Central memory CD8-positive, alpha-beta T cell (primary cell): ENCODE measurements at places on chromosomes 2 and 18.

DNA sequence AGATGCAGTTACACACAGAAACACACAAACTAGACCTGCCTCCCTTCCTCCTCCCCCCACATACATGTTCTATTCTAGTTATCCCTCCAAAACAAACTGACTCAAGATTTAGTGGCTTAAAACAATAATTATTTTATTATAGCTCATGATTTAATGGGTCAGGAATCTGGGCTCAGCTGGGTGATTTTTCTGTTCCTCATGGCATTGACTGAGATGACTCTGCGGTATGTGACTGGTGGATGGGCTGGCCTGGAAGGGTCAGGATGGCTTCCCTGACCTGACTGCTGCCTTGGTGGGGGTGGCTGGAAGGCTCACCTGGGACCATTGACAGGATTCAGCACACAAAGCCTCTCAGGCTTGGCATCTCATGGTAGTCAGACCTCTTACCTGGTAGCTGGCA, 33.7 kb upstream of the NTSR2 start:
- DNase-seq = no peak

DNA sequence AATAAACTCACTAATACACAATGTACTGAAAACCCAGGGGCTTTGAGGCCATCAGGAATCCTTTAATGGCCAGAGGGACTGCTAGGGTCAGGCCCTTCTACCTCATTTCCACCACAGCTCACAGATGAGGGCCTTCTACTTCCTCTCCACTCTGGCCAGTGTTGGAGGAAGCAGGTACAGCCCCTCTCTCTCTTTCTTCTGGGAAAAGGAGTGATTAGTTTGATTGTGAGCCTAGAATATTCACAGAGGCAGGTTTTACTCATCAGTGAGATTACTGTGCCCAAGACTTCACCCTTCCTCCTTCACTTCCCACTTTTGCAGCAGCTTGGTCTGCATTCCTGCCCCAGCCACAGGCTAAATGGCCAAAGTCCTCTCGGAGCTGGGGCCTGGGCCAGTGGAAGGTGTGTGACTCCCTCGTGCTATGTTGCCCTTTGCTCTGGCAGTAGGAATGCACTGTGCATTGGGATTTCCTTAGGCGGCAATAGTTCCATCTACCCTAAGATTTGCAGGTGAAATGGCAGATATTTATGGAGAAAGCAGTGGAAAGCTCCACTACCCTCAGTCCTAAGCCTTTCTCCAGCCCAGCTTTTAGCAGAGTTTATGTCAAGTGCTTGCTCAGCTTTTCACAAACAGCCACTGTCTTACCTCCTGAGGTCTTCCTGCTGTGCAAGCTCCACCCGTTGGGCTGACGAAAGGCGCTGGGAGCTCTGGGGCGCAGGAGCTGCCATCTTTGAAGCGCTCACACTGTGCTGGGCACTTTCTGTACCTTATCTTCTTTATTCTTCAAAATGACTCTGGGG, 36.2 kb upstream of the YES1 start:
- DNase-seq = no peak

- no peak for DNase-seq
These were observed 119.3 kb upstream of the NDUFV2 start for GRCh38 chr18:8983195-8983594.

- no peak for DNase-seq
These were observed 160.3 kb upstream of the FSIP2 start for GRCh38 chr2:185578322-185578721.

DNA sequence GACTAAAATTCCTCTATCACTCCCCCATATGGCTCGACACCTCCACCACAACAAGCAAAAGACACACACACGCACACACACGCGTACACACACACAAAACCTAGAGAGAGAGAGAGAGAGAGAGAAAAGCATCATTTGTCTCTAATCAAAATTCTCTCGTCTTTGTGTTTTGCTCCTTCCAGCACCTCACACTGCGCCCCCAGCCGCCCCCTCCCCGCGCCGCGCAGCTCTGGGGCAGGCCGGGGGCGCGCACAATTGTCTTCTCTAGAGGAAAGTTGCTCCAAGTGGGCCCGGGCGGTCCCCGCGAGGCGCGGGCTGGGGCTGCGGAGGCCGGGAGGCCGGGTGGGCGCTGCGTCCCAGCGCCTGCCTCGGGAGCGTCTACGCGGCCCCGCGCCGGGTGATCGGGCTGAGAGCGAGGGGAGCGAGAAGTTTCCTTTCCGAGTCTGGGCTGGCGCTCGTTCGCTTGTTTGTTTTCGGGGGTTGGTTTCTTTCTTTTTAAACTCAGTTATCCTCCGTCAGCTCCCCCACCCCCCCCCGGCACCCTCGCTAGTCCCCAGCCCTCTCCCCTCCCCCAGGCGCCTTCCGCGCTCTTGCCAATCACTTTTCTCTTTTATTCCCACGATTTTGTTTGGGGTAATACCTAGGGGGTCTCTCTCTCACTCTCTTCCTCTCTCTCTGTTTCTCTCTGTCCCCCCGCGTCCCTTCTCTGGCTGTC, 4.1 kb downstream of the ZEB2 start:
- no peak for DNase-seq

DNA sequence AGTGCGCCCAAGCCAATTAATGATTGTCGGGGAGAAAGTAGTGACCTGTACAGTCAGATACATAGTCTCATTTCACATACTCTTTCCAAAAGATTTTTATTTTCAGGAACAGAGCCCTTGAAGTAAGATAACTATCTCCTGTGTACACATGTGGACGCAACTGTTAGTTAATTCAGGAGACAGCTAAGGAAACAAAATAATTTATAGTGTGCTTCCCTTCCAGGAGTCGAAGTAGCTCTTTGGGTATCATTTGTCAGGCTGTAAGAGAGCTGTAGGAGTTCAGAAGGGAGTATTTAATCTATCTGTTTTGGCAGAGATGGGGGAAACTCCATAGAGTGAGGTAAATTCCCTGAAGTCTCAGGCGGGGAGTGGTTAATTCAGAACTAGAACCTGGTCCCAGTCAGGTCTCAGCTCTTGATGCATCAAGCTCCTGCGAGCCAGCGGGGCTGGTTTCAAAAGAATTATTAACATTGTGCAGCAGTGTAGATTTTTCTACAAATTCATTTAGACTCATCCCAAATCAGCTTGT, 63.0 kb downstream of the MAPK4 start:
- no peak for DNase-seq

DNA sequence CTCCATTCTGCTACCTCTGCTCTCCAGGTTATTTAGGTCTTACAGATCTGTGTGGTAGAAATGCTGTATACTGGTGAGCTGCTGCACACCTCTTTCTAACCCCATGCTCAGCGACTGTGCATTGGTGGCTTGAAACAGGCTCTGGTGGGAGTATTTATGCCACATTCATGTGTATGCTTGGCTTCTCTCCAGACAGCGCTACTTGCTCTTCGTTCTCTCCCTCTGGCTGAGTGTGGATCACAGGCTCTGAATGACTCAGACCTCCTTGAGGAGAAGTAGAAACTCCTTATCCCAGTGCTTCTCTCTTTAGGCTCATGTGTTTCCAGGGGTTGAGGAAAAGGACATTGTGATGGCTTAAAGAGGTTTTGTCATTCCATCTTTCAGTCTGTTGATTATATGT, 54.9 kb downstream of the FHOD3 start:
- DNase-seq = no peak

DNA sequence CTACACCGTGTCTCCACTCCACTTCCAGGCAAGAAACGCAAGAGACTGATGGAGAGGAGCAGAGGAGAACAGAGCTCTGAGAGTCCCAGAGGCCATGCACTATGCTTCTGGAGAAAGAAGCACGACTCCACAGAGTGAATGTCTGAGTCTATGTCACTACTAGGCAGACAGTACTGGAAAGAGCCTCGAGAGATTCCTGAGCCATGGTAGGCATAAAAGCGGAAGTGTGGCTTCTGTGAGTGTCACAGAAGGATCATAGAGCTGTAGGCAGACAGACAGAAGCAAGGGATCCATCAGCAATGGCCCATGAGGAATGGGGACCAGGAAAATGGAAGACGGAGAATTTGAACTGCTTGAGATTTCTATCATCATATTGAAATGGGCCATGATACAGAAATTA, 542.6 kb downstream of the ZEB2 start:
- DNase-seq = no peak

GRCh38 chr2:54629390-54629789, 94.1 kb upstream of the EML6 start:
- DNase-seq = no peak

- DNase-seq = no peak
These were observed 28.0 kb downstream of the SERPINB11 start for GRCh38 chr18:63730773-63731172.

GRCh38 chr2:137047369-137047768, 282.0 kb downstream of the THSD7B start:
- DNase-seq = no peak

DNA sequence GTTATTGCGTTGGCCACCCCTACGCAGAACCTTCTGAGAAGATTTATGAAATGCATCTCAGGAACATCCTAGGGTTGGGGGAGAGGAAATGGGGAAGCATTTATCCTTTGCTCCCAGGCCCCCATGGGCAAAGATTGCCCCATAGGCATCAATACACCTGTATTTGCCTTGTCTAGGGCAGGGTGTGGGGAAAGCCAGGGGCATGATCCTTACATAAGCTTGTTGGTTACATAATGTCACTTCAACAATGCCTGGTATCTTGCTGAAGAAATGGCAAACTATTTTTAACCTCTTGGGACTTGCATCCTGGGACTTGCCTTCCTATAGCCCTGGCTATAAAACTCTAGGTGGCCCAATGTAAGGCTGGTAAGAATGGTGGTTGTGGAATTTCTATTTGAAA, 53.9 kb upstream of the SPRED2 start:
- no peak for DNase-seq

GRCh38 chr2:227785293-227785692, 28.3 kb upstream of the CCL20 start:
- DNase-seq = no peak

DNA sequence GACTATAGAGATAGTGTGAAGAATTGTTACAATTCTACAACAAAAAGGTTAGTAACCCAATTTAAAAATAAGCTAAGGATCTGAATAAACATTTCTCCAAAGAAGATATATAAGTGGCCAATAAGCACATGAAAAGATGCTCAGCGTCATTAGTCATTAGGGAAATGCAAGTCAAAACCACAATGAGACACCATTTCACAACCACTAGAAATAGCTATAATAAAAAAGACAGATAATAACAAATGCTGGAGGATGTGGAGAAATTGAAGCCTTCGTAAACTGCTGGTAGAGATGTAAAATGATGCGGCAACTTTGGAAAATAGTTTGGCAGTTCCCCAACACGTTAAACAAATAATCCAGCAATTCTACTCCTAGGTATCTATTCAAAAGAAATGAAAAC, 366.5 kb upstream of the POU3F3 start:
- DNase-seq = no peak

GRCh38 chr2:84559838-84560237, 43.5 kb downstream of the DNAH6 start:
- DNase-seq = no peak

GRCh38 chr18:58887613-58887963, 22.9 kb downstream of the ZNF532 start:
- no peak for DNase-seq

DNA sequence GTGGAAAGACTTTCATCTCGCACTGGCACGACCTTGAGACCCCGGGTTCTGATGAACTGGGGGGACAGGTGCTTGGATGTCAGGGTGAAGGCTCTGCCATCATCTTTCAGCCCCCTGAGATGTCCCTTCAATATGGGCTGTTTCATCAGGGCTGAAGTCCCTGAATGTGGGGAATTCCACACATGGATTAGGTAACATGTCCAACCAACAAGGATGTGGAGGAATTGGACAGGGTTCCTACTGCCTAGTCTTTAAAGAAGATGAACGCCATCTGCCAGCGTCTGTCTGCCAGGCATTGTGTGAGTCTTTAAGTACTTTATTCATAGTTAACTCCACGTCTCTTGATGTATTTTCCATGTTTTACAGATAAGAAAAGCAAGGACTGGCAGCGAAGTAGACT, 5.9 kb upstream of the GRHL1 start:
- no peak for DNase-seq

DNA sequence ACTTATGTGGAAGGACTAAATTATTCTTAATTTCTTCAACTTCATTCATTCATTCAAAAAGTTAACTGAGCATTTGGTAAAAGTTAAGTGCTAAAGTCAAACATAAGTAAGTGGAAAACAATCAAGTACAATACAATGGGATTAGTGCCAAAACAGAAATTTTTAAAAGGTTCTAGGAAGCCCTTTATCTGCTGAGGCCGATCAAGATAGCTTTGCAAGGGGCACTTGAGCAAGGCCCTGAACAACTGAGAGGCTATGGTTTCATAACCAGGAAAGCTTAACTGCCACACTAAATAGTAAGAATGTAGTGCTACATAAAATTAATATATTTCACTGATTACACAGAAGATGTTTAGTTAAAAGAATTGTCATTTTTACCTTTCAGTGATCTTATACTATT, 76.5 kb downstream of the NOL10 start:
- no peak for DNase-seq

DNA sequence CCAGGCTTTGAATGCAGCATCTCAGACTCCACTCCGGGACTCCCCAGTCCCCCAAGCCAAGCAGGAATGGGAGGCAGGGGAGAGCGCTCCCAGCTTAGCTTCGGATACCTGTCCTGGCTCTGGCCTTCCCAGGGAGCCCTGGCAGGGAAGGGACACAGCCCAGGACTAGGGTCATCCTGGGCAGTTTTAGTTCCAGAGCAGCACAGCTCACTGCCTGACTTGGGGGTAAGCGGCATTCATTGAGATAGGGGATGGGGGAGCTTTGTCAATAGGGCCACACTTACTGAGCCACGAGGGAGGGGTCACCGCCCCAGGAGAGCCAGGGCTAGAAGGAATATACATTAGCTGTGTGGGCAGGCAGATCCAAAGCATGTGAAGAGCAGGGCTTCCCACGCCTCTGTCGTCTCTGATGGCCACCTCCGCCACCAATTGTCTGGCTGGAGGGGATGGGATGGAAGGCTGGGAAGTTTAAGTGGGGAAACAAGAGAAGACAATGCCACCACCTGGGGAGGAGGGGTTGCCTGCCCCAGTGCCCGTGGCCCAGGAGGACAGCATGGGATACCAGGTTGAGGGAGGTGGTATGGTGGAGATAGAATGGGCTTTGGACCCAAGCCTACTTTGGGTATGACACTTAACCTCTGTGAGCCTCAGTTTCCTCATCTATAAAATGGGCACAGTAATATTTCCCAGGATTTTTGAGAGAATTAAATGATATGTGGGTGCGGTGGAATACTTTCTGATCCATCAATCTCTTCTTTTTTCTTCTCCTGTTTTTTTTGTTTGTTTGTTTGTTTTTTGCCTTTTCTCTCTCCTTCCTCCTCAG, 40.2 kb downstream of the SCTR start:
- DNase-seq = no peak

- no peak for DNase-seq
These were observed 30.6 kb downstream of the SPATS2L start for GRCh38 chr2:200336980-200337615.

GRCh38 chr2:12050396-12050795, 304.0 kb downstream of the LPIN1 start:
- DNase-seq = no peak
